Fibroblast of the aortic adventitia (primary cell): ENCODE measurements at places on chromosomes 1 and 21. TPM values are rescaled to one million over a fixed set of nuclear protein-coding genes. Genes with fewer than 3 reads are reported as not detected.
A peak's percentile ranks its signal among the peaks of the same experiment; 100 is the strongest.

DNA sequence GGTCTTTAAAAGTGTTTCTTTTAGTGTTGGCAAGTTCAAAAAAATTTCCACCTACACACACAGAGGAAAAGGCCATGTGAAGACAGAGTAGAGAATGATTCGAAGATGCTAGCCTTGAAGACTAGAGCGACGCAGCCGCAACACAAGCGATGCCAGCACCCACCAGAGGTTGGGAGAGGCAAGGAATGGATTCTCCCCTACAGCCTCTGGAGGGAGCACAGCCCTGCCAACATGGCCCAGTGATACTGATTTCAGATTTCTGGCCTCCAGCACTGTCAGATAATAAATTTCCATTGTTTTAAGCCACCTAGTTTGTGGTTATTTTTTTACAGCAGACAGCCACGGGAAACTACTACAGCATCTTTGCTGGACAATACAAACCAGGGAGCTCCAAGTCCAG is 6.9 kb upstream of the ADAR start:
- DNase-seq = peak; percentile 39

RAB13 gene
- 103 and 308 TPM in 2 replicates for total RNA-seq

TMEM52 gene
- total RNA-seq = 0.72 TPM in 1 of 2 replicates, not detected in the other

DNA sequence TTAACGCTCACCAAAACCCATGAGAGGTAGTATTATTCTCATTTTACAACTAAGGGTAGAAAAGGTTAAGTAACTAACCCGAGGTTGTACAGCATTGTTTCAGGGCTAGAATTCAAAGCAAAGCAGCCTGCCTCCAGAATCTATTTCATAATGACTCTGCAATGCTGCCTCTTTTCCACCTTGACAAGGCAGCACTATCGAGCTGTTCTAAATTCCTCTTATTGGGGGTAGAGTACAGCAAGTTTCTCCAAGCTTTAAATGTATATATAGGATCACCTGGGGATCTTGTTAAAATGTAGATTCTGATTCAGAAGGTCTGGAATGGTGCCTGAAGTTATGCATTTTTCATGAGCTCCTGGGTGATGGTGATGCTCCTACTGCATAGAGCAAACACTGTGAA is 30.1 kb downstream of the WNT2B start:
- DNase-seq = no peak

DNA sequence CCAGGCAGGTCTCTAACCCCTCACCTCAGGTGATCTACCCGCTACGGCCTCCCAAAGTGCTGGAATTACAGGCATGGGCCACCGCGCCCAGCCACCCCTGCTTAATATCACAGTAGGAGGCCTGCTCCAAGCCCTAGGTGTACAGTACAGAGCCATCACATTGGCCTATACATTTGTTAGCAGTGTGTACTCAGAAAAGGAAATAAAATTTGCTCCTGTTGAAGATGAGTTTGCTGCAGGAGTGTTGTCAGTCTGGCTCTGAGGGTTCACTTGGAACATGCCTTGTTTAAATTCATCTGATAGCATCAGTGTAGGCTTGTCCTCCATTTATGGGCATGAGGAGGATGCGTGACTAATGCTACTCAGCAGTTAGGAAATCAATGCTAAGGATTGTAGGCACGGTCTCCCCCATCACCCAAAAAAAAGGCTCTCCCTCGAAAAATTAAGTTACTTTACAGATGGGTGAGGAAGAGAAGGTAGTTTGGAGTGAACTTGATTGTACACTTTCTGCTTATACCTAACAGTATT is 4.6 kb upstream of the ENAH start:
- peak; percentile 77 for DNase-seq

ADGRB2 gene
- 7.9 and 11.3 TPM in 2 replicates for total RNA-seq

- peak; percentile 47 for DNase-seq
These were observed at the start of gene ADORA1 for GRCh38 chr1:203127666-203128430. ADORA1 (plus strand) TSS chr1:203127726; CDS start chr1:203128842, 1,116 bp downstream.

- peak; percentile 33 for DNase-seq
These were observed 12.9 kb downstream of the ATP1B1 start for GRCh38 chr1:169119405-169119804.

PKLR gene
- total RNA-seq = not detected in 2 replicates

DNA sequence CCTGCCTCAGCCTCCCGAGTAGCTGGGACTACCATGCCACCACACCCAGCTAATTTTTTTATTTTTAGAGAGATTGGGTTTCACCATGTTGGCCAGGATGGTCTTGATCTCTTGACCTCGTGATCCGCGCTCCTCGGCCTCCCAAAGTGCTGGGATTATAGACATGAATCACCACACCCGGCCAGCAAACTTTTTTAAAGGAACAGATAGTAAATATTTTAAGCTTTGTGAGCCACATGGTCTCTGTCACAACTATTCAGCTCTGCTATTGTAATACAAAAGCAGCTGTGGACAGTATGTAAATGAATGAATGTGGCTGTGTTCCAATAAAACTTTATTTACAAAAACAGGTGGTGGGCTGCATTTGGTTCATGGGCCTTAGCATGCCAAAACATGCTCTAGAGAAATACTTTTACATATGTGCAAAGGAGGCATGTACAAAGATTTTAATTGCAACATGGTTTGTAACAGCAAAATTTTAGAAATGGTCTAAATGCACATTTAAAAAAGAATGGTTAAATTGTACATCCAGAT is 47.0 kb downstream of the CDCP2 start:
- DNase-seq = no peak

APOBEC4 gene
- total RNA-seq = not detected in 2 replicates

DNA sequence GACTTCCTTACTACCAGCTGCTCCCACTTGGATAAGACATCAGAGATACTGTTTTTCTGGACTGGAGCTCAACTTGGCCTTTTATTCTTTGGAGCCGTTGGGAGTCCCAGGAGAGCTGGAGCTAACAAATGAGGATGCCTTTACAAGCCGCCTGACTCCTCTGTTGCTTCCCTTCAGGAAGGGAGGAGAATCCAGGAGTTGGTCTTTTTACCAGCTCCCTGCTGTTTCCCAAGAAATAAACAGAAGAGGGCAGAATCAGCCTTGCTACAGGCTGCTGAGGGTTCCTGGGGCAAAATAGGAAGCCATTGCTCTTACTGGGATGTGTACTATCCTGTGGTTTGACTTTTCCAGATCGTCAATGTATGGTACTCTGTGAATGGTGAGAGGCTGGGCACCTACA is 1.5 kb downstream of the EIF3I start:
- DNase-seq = peak; percentile 41

DNA sequence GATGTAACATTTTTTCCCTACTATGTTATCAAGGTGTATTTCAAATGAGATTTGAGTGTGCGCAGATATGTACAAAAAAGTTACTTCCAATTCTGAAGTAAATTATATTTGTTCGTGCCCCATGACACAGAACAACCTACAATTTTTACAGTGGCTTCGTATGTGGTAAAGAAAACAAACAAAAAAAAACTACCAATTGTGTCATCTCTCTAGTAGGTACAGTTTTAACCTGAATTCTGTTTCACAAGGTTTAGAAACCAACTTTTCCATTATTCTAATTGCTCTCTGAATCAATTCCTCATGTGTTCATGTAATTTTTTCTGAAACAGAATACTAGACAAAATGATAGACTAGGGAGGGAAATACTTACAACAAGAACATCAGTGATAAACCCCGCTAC is 7.4 kb downstream of the SCAF4 start:
- DNase-seq = no peak

TTC34 gene
- 0.27 and 0.41 TPM in 2 replicates for total RNA-seq

SLC50A1 gene
- 25.6 and 39.3 TPM in 2 replicates for total RNA-seq

GRCh38 chr1:220483700-220484099 is 44.2 kb upstream of the MARK1 start:
- peak; percentile 23 for DNase-seq

DNA sequence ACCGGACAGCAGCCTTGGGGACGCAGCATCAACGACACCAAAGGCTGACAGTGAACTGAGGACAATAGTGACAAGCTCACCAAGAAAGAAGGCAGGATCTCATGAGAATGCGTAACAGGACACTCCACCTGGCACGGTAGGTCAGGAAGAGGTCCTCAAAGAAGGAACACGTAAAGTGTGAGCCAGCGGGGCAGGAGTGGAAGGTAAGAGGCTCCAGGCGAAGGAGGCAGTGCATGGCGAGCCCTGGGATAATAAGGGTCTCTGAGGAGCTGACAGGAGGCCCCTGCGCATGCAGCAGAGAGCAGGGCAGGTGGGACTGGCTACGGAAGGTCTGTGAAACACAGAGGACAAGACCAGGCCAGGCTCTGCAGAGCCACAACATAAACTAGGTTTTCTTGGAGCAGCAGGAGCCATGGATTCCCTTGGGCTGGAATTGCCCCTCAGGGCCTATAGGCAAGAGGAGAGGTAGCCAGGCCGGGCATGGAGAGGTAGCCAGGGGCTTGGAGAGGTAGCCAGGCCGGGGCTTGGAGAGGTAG is 8.2 kb downstream of the LSS start:
- DNase-seq = no peak

DNA sequence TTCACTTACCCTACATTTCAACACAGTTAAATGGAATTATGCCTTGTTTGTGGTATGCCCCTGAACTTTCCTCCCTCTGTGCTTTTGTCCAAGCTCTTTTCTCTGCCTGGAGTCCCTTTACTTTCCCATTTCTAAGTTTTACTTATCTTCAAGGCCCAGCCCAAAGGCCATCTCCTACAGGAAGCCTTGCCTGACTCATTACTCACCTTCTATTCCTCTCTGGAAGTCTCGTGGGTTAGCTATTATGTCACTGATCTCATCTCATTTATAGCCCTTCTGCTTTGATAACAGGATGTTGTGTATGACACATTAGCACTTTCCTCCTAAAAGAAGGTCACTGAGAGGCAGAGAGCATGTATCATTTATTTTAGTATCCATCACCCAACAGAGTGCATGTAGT is 78.8 kb upstream of the CD1D start:
- DNase-seq = peak; percentile 42

SIK1 gene
- total RNA-seq = 4.4 TPM in 1 of 2 replicates, not detected in the other

FCAMR gene
- not detected in 2 replicates for total RNA-seq

- DNase-seq = no peak
These were observed 12.8 kb upstream of the COG2 start for GRCh38 chr1:230629511-230629910.

- DNase-seq = no peak
These were observed 29.2 kb downstream of the CDCA8 start for GRCh38 chr1:37721565-37721964.

SLC25A44 gene
- total RNA-seq = 13.8 and 14.5 TPM in 2 replicates
